ENCODE measurements at places on chromosomes 7 and 10.
A peak's percentile ranks its signal among the peaks of the same experiment; 100 is the strongest.

GRCh38 chr10:88687853-88688467, 18.1 kb upstream of the LIPK start:
- DNase-seq = no peak

DNA sequence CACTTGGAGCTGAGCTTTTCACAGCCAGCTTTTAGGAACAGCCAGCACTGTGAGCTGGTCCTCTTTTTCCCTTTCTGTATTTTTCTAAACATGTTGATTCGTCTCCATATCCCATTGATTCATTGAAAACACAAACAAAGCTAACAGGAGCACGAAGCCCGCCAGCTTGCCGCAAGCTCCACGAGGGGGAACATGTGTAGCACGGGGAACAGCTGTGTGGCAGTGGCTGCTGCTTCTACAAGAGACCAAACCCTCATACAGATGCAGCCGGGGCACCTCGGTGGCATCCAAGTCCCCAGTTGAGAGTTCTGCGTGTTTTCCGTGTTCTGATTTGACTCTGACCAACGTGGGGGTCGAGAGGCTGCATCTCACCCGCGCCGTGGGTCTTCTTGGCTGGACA, 80.8 kb upstream of the SH2B2 start:
- DNase-seq = no peak

DNA sequence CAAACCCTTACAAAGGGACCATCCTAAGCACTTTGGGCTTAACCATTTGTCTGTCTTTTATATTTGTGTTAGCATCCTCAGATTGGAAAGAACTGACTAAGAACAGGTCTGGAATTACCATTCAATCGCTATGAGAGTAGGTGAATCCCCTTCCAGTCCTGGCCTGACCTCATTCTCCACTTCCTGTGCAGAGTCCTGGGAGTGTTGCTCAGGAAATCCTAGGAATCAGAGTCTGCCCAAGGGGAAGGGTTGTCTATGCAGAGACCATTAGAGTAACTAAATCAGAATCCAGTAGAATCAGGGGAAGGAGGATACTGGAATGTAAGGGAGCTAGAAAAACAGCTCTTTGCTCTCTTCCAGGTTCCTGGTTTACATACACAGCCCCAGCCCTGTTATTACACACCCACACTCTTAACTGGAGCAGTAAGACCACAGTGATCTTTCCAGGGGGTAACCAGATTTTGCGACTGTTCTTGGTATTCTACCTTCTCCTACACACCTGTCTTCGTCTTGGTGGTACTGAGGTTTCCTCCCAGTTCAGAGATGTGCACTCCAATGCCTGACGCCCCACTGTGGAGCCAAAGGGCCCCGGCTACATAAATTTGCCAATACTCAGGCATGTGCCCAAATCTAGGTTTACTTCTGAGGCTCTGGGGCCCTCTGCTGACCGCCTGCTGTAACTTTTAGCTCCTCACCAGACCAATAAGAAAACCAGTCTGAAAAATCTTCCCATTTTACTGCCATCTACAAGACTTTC, 103.7 kb downstream of the RNF216 start:
- peak; percentile 59 for DNase-seq

DNA sequence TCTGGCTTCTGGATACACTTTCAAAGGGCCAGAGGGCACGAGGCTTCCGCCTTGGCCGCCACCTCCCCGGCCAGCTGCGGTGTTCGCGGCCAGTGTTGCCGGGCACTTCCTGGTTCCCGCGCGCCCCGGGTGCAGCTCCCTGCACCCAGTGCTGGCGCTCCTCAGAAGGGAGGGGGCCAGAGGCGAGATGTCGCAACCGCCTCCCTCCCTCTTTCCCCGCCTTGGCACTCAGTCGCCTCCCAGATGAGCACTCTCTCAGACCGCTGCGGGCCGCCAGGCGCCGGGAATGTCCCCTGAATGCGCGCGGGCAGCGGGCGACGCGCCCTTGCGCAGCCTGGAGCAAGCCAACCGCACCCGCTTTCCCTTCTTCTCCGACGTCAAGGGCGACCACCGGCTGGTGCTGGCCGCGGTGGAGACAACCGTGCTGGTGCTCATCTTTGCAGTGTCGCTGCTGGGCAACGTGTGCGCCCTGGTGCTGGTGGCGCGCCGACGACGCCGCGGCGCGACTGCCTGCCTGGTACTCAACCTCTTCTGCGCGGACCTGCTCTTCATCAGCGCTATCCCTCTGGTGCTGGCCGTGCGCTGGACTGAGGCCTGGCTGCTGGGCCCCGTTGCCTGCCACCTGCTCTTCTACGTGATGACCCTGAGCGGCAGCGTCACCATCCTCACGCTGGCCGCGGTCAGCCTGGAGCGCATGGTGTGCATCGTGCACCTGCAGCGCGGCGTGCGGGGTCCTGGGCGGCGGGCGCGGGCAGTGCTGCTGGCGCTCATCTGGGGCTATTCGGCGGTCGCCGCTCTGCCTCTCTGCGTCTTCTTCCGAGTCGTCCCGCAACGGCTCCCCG, at the start of gene FFAR4:
Gene FFAR4 (plus strand): TSS at position 231 of the 842 bp plus-strand sequence. CDS start 56 bp downstream, at position 287.
- DNase-seq = no peak

DNA sequence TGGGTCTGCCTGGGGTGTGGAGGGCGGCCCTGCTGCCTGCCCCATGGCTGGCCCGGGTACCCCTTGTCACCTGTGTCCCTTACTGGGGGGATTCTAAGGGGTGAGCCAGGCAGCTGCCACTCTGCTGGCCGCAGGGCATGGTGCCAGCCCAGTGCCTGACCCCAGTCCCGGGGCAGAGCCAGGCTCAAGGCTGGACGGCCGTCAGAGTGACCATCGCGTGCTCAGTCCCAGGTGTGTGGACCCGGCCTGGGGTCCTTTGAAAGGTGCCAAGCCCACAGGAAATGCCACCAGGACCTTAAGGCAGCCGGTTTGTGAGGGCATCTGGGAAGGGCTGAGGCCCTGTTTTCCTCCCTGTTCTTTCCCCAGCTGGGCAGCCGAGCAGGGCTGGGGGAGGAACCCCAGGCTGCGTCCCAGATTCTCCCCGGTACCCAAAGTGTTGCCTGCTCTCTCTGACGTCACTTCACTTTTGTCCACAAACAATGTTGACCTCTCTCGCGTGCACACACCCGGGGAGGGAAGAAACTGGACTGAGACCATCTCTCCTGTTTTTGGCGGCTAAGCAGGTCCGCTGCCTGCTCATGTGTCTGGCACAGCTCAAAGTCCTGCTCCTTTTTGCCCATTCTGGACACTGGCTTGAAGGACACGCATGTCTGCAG, 37.6 kb downstream of the PAPOLB start:
- DNase-seq = no peak

- no peak for DNase-seq
Observed at GRCh38 chr10:43057231-43057711, 19.6 kb upstream of the RET start.

DNA sequence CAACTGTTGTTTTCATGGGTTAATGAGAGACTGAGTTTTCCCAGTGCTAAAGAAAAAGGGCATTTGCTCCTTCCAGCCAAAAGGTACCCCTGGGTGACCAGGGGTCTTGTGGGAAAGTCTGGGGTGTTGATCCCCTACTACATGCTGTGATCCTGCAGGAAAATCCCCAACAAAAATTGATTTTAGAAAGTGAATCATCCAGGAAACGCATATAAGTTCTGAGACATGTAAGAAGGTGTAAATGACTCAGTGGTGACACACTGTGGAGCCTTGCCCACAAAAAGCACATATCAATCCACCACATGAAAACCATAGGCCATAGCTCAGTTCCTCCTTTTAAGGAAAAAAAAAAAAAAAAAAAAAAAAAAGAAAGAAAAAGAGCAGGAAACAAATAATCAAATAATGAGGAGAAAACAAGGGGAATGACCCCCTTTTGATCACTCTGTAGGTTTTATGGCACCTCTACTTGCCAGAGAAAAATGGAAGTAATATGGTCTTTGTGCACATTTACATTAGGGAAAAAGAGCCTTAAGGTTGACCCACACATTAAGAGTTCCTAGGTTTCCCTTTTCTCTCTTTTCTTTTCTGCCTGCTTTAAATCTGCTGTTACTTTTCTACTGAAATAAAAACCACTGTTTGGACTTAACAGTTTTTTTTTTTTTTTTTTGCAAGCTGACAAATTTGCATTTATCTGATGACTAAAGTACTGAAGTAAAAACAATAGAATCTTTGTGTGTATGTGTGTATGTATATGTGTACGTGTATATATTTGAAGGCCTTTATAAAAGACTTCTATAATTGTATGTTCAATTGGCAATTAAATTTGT, 386.0 kb downstream of the KIF20B start:
- no peak for DNase-seq

Data from CD4-positive, alpha-beta T cell treated with Interleukin-6 for 4 hours (primary cell).